ENCODE measurements at places on chromosomes 11 and 22.

DNA sequence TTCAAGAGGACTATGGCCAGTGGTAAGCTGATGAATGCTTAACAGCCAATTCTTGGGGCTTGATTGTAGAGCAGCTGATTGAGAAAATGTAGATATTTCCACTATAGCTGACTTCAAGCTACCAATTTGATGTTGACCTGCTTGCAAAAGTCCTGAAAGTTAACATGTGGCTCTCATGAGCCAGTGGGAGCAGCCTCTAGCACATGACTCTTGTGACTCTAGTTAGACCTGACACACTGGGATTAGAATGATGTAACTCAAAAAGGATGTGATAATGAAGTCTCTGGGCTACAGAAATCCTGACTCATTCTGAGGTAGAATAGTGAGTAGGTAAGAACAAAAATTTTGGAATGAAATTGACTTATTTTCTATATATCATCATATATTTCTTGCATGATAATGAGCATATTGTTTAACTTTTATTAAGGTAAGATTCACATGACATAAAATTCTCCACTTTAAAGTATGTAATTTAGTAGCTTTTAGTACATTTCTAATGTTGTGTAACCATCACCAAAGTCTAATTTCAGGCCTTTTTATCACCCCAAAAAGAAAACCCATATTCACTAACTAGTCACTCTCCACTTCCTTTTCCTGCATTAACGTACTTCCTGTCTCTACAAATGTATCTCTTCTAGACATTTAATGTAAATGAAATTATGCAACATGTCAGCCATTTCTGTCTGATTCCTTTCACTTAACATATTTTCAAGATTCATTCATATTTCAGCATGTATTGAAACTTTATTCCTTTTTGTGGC is 16.1 kb upstream of the OR52H1 start:
- no peak for DNase-seq

DNA sequence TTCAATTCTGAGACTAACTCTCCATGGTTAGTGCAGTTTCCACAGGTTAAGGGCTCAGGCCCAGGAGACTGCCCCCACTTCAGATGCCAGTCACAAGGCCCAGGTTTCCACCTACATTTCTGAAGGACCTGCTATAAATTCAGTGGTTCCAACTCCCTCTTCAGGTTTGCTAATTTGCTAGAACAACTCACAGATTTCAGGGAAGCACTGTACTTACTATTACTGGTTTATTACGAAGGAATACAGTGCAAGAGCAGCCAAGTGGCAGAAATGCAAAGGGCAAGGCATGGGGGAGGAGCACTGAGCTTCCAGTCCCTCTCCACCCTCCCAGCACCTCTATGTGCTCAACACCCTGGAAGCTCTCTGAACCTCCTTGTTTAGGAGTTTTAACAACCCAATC is 39.3 kb upstream of the SPON1 start:
- no peak for DNase-seq

DNA sequence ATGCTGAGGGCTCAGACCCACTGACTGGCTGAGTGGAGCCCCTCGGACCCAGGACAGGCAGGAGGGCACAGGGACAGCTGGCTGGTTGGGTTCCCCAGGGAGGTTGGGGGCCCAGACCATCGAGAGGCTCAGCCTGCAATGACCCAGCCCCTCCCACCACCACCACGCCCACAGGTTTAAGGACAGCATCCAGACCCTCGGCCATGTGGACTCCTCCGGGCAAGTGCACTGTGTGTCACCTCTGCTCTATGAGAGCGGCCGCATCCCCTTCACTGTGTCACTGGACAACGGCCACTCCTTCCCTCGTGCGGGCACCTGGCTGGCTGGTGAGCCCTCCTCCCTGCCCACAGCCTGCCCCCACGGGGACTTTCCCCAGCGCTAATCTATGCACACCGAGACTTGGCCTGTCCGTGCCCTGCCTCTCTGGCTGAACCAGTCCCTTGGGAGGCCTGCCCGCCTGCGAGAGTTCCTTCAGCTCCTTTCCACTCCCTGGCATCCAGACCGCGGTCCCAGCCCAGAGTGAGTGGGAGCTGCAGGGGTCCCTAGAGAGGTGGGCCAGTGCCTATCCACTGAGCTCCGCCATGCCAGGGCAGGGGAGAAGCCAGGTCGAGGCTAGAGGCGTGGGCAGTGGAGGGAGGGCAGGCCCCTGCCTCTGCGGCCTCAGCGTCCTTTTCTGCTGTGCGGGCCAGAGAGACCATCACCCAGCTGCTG is 2.2 kb downstream of the SUSD2 start:
- DNase-seq: no peak

- no peak for DNase-seq
Measured at GRCh38 chr22:17155941-17156340, 3.1 kb downstream of the HDHD5 start.

DNA sequence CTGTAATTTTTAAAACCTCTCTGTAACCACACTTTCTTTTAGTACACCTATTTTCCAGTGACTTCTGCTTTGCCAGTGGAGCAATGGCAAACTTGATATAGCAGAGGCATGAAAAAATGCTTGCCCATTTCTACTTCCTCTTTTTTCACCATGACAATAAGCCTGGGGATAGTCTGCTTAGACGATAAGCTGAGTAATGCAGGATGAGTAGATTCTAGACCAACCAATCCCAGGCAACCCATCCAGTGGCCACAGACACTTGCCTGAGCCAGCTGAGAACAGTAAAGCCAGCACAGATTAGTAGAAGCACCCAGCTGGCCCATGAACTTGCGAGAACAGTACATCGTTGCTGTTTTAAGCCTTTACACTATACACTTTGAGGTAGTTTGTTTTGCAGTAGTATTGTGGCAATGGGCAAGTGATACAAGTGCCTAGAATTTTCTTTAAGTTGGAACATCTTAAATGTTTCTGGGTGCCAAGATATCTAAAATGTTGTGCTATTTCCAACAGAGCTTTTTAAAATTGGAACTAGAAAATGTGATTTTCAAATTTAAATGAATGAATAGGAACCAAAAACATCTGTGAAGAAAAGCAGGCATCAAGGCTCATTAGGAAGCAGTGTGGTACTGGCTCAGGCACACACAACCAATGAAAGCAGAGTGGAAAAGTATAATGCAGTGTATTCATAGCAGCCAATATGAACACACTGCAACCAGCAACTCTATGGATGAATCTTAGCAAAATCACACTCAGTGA is 37.7 kb downstream of the DDI1 start:
- DNase-seq: no peak

DNA sequence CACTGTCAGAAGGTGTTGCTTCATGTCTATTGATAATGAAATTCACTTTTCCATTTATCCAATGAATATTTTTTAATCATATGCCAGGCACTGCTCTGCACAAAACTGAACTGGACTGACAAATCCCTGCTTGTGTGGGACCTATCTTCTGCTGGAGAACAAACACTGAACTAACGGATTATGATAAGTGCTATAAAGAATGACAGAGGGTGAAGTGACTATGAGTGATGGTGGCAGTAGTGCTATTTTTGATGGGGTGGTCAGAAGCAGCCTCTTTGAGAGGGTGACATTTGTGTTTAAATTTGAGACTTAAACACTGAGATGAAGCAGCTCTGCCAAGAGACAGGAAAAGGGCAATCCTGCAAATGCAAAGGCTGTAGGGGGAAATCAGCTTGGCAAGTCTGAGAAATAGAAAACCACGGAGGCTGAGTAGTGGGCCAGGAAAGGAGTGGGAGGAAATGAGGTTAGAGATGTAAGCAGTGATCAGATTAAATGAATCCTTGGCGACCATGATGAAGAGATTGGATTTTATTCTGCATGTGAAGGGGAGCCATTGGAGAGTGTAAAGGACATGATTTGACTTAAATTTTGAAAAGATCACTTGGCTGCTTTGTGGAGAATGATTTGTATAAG is 6.0 kb downstream of the TBCEL start:
- DNase-seq: no peak

GRCh38 chr11:102864724-102865123 is 10.1 kb downstream of the MMP12 start:
- no peak for DNase-seq

GRCh38 chr11:1532606-1533341 is 39.3 kb downstream of the DUSP8 start:
- DNase-seq: no peak

DNA sequence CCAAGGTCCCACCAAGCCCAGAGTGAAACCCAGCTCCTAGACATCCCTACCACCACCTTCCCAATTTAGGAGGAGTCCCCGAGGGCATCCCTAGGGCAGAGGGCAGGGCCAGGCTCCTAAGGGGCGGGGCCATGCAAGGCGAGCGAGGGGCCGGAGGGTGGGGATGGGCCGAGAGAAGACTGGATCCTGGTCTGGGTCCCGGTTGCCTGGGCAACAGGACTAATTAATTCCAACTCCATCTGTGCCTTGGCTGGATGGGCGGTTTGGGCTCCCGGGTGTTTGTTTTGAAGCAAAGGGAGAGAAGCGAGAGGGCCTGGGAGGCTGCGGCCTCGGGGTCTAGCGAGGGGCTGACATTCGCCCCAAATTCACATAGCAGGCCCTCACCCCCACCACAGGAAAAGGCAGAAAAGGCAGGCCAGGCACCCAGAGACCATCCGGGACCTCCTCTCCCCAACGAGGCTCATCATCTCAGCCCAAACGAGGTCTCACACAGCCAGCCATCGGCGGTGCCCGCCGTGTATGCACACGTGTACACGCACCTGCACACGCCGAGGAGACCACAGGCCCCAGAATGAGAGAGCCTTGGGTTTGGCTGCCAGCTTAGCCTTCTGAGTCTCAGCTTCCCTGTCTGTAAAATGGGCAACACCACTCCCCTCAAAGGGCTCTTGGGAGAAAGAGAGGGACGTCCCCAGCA is 23.9 kb downstream of the ELFN2 start:
- no peak for DNase-seq

GRCh38 chr11:57637626-57638004 is 12.1 kb downstream of the YPEL4 start:
- no peak for DNase-seq

DNA sequence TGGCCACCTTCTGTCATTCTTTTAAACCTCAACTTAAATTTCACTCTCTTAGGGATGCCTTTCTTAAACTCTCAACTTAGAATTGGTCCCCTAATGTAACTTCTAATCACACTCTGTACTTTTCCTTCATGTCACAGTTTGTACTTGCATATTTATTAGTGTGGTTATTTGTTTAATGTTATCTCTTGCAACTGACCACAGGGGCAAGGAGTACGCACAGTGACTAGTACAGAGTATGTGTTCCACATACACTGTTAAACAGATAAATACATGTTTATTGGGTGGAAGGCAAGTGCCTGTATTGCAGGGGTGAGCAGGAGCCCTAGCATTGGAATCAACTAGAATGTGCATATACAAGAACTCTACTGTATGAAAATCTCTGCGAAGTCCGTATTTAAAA is 554.0 kb downstream of the INSC start:
- no peak for DNase-seq

DNA sequence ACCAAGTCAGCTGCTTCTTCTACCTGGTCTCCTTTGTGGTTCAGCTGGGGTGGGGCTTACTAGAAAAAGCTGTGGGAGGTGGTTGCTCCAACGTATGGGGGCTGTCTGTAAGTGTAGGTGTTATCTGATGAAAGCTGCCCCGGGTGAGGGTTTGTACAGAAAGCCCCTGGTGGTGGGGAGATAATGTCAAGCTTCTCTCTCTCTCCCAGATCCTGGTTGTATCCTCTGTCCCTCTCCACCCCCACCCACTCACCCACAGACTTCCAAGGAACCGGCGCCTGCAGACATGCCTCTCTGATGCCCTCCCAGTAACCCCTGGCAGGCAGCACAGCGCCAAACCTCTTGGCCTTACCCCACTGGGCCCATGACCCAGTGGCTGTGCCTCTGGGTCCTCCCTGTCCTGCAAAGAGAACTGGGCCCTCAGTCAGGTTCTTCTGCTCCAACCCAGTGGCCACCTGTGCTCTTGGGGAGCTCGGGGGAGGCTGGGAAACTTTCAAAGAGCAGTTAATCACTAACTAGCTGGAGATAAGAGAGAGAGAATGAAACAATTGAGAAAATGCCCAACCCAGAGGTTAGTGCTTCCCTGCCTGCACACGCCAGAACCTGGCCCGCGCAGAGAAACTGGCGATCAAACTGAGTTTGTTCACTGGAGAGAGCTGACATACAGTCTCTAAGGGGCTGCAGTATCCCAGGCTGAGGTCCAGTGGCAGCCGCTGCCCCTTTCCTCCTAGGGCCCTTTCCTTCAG is 20.4 kb upstream of the EHF start:
- DNase-seq: no peak

GRCh38 chr11:64294774-64295173 is 3.7 kb downstream of the KCNK4 start:
- DNase-seq: no peak

DNA sequence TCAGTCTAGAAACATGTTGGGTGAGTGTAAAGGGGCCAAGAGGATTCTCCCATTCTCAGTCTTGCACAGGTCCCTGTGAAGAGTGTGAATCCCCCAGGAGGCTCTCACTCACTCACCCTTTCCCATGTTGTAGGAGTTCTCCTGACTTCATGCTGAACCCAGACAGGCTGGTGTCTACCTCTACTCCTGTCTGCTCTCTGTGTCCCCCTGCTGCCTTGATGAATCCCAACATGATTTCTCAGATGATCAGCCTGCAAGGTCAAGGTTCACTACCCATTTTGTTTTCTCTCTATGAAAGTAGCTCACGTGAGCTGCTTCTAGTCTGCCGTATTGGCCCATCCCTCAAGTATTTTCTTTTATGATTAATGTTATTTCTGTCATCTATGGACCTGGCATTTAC is 500.6 kb downstream of the ETS1 start:
- DNase-seq: no peak

GRCh38 chr11:17343907-17344306 is 7.7 kb upstream of the NCR3LG1 start:
- no peak for DNase-seq

DNA sequence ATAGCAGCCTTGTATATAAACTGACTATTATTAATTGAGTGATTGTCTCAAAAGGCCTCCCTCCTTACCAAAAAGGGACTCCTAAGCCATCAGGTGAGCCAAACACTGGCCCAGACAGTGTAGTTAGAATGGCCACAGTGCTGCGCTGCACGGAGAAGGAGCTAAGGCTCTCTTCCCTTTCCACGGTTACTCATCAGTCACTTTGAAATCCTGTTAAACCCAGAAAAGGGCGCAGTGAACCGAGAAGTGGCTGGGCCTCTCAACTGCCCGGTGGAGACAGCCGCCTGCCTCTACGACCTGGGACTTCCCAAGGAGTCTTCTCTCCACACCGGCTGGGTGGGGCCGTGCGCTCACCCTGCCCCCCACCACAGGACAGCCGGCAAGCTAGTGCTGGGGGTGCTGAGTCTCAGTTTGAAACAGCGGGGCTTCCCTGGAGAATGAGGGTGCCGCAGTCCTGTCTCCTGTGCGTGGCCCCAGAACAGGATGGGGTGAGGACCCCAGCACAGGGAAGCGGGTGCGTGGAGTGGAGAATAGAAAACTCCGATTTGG is 1.3 kb downstream of the MYH9 start:
- DNase-seq: no peak

GRCh38 chr11:120134931-120135228 is 3.0 kb downstream of the TRIM29 start:
- DNase-seq: no peak

DNA sequence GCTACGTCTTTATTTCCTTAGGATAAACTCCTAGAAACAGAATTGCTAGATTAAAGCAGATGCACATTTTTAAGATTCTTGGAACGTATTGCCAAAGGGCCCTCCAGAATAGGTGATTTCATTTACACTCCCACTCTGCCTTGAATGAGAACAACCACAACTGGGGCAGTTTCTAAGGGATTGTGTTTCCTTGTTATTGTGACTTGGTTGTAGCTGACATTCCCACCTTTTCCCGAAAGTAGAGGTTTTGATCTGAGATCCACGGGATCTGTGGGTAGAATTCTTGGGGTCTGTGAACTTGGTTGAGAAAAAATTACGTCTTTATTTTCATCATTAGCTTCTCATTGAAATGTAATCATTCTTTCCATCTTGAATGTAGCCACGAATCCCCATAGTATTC is 21.5 kb downstream of the LRRC32 start:
- no peak for DNase-seq

Data from left cardiac atrium (tissue), 4 donors.